ENCODE measurements at places on chromosomes 7 and 10. TPM values are rescaled to one million over a fixed set of nuclear protein-coding genes. Genes with fewer than 3 reads are reported as not detected.

DNA sequence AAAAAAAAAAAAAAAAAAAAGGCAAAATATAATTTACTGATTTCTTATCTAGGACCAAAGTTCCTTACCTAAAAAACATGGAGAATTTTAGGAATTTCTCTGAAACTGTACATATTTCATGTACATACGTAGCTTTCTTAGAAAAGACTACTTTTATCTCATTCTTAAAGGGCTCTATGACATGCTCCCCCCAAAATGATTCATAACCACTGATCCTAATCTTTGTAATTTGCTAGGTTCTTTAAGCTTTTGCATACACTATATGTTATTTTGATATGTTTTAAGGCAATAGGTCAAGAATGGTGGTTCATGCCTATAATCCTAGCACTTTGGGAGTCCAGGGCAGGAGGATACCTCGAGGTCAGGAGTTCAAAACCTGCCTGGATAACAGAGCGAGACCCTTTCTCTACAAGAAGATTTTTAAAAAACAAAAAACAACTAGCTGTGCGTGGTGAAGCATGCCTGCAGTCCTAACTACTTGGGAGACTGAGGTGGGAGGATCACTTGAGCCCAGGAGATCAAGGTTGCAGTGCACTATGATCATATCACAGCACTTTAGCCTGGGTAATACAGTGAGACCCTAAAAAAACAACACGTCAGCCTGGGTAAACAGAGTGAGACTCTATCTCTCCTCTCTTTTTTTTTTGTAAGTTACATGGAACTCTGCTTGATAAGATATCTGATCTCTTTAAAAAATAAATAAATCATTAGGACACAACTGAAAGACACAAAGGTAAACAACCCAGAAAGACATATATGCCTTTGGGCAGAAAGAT, 54.8 kb downstream of the ATAD1 start:
- DNase-seq = no peak
- H3K27me3 ChIP-seq = no peaks in the 10 kb centered on the region
- H3K27ac ChIP-seq = no peak overlapping the region
- no peaks in the 10 kb centered on the region for H3K4me1 ChIP-seq
- no peak overlapping the region for H3K4me3 ChIP-seq

DNA sequence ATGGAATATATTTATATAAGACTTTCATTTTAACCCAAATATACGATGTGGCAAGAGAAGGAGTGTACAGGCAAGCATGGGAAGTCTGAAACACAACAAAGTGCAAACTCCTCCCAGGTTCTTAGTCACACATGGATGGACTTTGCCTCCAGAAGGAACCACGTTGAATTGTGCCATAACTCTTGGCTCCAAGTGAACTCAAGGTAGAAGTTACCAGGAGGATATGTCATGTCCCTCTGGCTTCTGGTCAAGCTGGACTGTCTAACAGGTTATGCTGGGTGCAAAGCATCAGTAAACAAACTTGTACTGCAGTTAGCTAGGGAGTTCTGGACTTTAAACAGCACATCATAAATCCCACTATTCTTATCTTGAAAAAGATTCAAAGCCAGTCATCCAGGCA, 328.3 kb upstream of the TEX47 start:
- DNase-seq = no peak
- H3K27me3 ChIP-seq = no peaks in the 10 kb centered on the region
- H3K27ac ChIP-seq = no peak overlapping the region
- H3K36me3 ChIP-seq = no peaks in the 10 kb centered on the region
- H3K4me3 ChIP-seq = no peak overlapping the region

DNA sequence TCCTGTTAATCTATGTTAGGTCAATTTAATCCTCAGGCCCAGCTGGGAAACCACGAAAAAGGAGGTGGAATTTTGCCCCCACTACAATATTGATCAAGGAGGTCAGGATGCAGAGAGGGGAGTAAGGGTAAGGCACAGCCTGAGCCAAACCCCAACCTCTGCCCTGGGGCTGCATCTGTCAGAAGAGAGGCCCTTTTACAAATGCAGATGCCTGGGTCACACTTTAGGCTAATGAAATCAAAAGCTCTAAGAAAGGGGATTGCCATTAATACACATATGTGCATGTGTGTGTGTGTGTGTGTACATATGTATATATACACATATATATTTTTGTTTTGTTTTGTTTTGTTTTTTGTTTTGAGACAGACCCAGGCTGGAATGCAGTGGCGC, 25.5 kb upstream of the TRUB1 start:
- no peak overlapping the region for H3K4me3 ChIP-seq
- no peaks in the 10 kb centered on the region for H3K36me3 ChIP-seq
- DNase-seq = no peak
- no peak overlapping the region for H3K27ac ChIP-seq

DNA sequence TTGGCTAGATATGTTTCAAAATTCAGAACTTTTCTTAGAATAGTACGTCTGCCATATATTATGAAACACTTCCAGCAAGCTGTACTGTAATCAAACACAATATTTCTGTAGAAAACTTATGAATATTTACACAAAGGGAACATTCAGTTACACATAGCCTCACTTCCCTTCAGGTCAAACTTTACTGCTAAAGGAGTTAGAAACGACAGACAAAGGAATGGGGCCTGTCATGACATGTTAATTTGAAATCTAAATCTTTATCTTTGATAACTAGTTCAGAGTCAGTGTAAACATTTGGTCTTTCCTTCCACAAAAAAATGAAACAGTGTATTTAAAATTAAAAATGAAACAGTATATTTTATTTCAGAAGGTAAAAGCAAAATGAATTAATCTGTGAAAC, 1.0 kb upstream of the CROT start:
- no peak for DNase-seq
- no peaks in the 10 kb centered on the region for H3K4me1 ChIP-seq
- H3K4me3 ChIP-seq = peak overlapping the region; percentile 84
- no peaks in the 10 kb centered on the region for H3K27me3 ChIP-seq

DNA sequence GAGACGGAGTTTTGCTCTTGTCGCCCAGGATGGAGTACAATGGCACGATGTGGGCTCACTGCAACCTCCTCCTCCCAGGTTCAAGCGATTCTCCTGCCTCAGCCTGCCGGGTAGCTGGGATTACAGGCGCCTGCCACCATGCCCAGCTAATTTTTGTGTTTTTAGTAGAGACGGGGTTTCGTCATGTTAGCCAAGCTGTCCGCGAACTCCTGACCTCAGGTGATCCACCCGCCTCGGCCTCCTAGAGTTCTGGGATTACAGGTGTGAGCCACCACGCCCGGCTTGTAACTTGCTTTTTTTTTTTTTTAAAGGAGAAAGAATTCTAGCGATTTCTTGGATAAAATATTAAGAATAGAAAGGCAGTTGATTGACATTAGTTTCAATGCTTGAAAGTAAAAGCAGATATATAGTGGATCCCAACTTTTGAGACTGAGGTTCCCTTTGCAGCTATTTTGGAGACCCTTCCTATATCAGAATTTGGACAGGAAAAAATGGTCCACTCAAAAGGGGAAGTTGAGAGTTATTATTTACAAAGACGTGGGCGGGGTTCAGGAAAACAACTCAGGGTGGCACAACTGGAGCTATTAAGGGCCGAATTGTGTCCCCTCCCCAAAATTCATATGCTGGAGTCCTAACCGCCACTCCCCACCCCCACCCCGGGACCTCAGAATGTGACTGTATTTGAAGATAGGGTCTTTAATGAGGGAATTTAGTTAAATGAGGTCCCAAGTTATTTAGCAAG, 1.3 kb upstream of the ERCC6 start:
- peak overlapping the region; percentile 66 for H3K4me3 ChIP-seq
- no peaks in the 10 kb centered on the region for H3K36me3 ChIP-seq
- H3K4me1 ChIP-seq = no peaks in the 10 kb centered on the region
- H3K27ac ChIP-seq = peak overlapping the region; percentile 88

DNA sequence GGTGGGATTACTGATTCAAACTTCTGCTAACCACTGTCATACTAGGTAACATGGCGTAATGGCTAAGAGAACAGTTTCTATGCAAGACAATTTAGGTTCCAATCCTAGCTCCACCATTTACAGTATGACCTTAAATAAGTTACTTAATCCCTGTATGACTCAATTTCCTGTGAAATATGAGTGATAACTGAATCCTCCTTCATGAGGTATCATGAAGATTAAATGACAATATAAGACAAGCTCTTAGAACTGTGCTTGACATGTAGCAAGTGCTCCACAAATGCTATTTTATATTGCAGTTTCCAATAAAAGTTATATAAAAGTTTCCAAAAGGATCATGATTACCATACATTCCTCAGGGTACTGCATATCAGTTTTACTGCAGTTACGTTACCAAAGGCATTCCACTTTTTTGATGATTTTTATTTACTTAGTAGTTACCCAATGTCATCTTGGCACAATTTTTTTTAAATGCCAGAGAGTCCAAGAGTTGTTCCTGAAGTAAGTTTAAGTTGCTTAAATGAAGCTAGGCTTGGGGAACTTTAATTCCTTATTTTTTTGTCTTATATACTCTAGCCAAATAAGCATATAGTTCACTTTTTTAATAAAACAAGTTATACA, 7.1 kb downstream of the DOCK4 start:
- H3K4me3 ChIP-seq = no peak overlapping the region
- H3K4me1 ChIP-seq = no peaks in the 10 kb centered on the region

GRCh38 chr7:142690554-142691182, 58.6 kb upstream of the PRSS1 start:
- H3K36me3 ChIP-seq = no peaks in the 10 kb centered on the region
- no peak overlapping the region for H3K4me3 ChIP-seq
- H3K27me3 ChIP-seq = no peaks in the 10 kb centered on the region
- no peak overlapping the region for H3K27ac ChIP-seq

The LOXL4 gene
- total RNA-seq = 26.1 TPM

- H3K4me1 ChIP-seq = no peaks in the 10 kb centered on the region
- no peak for DNase-seq
- no peak overlapping the region for H3K27ac ChIP-seq
- no peak overlapping the region for H3K4me3 ChIP-seq
- H3K36me3 ChIP-seq = no peaks in the 10 kb centered on the region
These were observed 45.1 kb upstream of the AGR3 start for GRCh38 chr7:16926861-16927260.

DNA sequence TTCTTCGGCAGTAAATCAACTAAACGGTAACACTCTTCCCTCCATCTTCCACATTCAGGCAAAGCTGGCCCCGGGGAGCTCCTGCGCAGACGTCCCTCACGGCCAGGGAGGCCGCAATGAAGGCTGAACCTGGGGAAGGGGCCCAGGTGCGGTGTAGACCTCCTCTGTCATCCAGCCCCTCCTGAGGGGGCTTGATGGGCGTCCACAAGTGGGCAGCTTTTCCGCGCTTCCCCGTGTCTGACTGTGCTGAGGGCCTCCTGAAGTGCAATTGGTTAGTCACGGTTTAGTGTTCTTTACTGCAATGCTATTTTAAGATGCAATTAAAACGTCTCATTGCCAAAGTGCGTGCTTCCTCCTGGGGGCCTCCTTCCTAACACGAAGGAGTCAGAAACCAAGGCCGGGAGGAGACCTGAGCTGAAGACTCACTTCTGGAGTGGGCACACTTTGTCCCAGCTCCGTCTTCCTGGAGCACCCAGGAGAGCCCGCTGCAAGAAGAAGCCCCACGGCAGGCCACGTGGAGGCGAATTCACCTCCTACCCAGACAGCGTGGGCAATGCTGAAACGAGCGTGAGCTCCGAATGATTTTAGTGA, 173.3 kb downstream of the ELFN1 start:
- H3K4me1 ChIP-seq = no peaks in the 10 kb centered on the region
- no peak for DNase-seq
- H3K27ac ChIP-seq = no peak overlapping the region
- H3K4me3 ChIP-seq = no peak overlapping the region

GRCh38 chr10:11440250-11441150, 170.9 kb downstream of the USP6NL start:
- no peaks in the 10 kb centered on the region for H3K27me3 ChIP-seq
- no peak overlapping the region for H3K4me3 ChIP-seq
- H3K27ac ChIP-seq = no peak overlapping the region
- DNase-seq = no peak
- no peaks in the 10 kb centered on the region for H3K4me1 ChIP-seq
- no peaks in the 10 kb centered on the region for H3K36me3 ChIP-seq

The NRP1 gene
- 50.8 TPM for total RNA-seq
